Tracheal epithelial cell (primary cell): ENCODE measurements at places on chromosomes 16 and 17. TPM values are rescaled to one million over a fixed set of nuclear protein-coding genes. Genes with fewer than 3 reads are reported as not detected.

TMEM220 gene
- total RNA-seq, result 0.96 and 2.8 TPM in 2 replicates

CEMP1 gene
- 1.3 TPM in 1 of 2 replicates, not detected in the other for total RNA-seq

WNT9B gene
- not detected in 2 replicates for total RNA-seq

TP53TG3C gene
- total RNA-seq, result under 0.01 TPM in 1 of 2 replicates, not detected in the other

CMTM2 gene
- not detected in 2 replicates for total RNA-seq

C17orf50 gene
- not detected in 2 replicates for total RNA-seq

NPIPA8 gene
- total RNA-seq, result 0.48 TPM in 1 of 2 replicates, not detected in the other

SDR42E1 gene
- total RNA-seq, result 21.2 and 31.8 TPM in 2 replicates

SPATA32 gene
- total RNA-seq, result not detected in 2 replicates

BRICD5 gene
- 0.24 and 1.3 TPM in 2 replicates for total RNA-seq

GRAPL gene
- not detected in 2 replicates for total RNA-seq

USP31 gene
- total RNA-seq, result 13.2 and 17.8 TPM in 2 replicates

FAM83G gene
- total RNA-seq, result 44.8 and 48.0 TPM in 2 replicates

KRT222 gene
- total RNA-seq, result not detected in 2 replicates

MYCBPAP gene
- total RNA-seq, result 0.43 and 0.96 TPM in 2 replicates

TMIGD1 gene
- total RNA-seq, result not detected in 2 replicates

CA7 gene
- total RNA-seq, result not detected in 2 replicates
